Cortex of kidney (tissue), 1 donor: ENCODE measurements at places on chromosomes 7 and 10.

DNA sequence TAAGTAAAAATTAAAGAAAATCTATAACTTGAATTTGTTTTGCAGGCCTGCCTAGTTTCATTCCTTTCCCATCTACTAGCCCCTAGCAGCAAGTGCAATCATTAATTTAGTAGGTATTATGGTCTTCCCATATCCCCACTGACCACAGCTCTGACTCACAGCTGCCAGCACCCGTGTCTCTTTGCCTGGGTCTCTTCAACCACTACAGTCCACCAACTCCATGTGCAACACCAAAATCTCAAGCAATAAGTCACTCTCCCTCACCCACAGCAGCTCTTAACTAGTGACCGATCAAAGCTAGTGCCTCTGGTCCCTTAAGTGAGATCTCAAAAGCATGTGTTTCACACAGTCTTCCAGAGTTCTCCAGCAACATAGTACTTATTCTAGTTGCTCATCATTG lies 26.0 kb upstream of the THSD7A start:
- no peak for DNase-seq

GRCh38 chr10:49700997-49701396 lies 21.5 kb downstream of the C10orf53 start:
- no peak for DNase-seq

DNA sequence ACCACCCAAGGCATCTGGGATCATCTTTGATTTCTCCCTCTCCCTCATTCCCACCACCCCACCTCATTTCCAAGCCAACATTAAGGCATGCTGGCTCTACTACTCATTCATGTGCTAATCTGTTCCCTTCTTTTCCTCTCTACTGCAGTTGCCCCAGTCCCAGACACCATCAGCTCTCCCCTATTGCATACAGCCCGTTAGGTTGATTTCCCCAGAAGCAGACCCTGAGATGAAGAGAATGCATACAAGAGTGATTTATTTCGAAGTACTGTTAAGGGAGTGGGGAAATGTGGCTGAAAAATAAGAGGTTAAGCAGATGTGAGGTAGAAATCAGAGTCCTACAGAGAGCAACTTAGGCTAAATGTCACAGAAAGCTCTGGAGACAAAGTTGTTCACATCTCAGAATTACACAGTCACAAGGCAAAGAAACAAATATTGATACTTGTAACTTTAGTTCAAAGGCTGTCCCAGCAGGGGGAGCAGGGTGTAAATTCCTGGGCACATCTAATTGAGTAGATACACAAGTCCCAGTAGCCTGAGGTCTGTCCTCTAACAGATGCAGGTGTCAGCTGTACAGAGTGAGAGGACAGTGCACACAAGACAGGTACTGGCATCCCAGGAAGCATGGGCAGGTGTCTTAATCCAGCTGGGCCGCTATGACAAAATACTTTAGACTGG lies 20.9 kb downstream of the AKR1D1 start:
- DNase-seq = no peak

DNA sequence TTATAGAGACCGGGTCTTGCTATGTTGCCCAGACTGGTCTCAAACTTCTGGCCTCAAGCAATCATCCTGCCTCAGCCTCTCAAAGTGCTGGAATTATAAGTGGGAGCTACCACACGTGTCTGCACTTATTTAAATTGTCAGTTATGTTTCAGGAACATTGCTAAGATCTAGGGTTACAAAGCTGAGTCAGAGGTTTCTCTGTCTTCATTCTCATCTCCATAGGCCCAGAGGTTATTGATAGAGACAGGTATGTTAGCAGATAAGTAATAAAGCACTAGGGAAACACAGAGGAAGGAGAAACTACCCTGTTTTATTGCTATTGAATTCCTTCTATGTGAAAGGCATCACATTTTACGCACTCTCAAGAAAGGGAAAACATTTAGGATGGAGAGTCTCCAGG lies 214.1 kb downstream of the REEP3 start:
- DNase-seq = no peak

DNA sequence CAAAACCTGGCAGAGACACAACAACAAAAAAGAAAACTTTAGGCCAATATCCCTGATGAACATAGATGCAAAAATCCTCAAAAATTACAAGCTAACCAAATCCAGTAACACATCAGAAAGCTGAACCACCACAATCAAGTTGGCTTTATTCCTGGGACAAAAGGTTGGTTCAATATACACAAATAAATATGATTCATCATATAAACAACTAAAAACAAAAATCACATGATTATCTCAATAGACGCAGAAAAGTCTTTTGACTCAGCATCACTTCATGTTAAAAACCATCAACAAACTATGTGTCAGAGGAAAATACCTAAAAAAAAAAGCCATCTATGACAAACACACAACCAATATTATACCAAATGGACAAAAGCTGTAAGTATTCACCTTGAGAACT lies 283.5 kb downstream of the THSD7A start:
- DNase-seq = no peak
